Stimulated activated naive CD4-positive, alpha-beta T cell (primary cell): ENCODE measurements at places on chromosomes 4 and X.

- no peak for DNase-seq
Measured at GRCh38 chr4:27066591-27066990, 205.9 kb downstream of the STIM2 start.

GRCh38 chr4:86279293-86279960 lies 80.4 kb downstream of the MAPK10 start:
- DNase-seq, result no peak

DNA sequence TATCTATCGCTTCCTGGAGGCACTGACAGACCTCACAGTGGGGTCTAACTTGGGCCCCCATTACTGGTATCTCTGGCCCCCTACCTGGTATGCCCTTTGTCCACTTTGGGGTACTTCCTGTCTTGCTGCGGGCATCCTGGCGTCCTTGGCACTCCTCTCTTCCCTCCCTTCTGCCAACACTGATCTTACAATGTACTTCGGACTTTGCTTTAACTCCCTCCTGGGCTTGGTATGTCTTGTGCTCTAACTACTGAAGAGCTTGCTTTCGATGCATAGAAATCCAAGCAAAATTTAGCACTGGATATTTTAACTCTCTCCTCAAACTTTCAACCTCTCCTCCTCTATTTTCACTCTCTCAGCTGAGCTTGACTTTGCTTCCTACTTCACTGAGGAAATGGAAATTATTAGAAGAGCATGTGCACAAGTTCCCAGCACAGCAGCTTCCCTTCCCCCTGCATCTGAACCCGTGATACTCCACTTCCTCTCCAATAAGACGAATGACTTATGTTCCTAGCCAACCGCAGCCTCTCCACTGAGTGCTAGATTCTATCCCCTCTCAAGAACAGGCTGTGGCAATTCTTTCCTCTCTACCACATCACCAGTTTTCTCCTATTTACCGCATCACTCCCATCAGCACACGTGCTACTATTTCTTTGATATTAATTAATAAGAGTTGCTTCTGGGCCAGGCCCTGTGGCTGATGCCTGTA lies 52.9 kb downstream of the SUPT20HL2 start:
- DNase-seq, result no peak

GRCh38 chrX:46040001-46040400 lies 505.2 kb downstream of the ZNF674 start:
- no peak for DNase-seq

- no peak for DNase-seq
Measured at GRCh38 chr4:78691971-78692821, 84.0 kb upstream of the BMP2K start.

DNA sequence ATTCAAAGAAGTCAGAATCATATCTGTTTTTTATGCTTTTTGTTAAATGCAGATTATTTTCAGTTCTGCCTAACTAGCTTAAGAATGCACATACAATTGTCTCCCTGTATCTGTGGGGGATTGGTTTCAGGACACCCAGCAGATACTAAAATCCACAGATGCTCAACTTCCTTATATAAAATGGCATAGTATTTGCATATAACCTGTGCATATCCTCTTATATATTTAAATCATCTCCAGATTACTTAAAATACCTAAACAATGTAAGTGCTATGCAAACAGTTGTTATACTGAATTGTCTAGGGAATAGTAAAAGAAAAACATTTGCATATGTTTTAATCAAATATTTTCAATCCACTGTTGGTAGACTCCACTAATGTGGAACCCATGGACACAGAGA lies 279.4 kb downstream of the TMA16 start:
- no peak for DNase-seq

DNA sequence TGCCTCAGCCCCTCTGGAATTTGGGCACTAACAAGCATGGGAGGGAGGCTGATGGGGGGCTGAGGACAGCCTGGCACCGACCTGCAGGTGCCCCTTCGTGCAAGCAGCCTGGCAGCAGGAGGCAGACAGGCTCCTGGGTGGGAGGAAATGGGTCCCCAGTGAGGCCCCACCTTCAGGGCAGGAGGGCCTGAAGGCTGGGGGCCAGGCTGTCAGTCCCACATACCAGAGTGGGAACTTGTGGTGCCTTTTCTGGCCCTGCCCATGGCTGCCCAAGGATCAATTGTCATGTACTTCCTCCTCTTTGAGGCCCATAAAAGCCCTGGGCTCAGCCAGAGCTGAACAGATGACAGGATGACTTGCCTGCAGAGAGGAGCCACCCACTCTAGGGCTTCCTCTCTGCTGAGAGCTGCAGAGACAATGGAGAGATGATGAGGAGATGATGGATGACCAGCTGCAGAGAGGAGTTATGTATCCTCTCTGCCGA lies 141.0 kb downstream of the PDHA2 start:
- no peak for DNase-seq

GRCh38 chr4:140874056-140874455 lies 117.9 kb upstream of the TBC1D9 start:
- no peak for DNase-seq

- DNase-seq, result no peak
Measured at GRCh38 chr4:185520119-185520518, 15.2 kb downstream of the PDLIM3 start.

DNA sequence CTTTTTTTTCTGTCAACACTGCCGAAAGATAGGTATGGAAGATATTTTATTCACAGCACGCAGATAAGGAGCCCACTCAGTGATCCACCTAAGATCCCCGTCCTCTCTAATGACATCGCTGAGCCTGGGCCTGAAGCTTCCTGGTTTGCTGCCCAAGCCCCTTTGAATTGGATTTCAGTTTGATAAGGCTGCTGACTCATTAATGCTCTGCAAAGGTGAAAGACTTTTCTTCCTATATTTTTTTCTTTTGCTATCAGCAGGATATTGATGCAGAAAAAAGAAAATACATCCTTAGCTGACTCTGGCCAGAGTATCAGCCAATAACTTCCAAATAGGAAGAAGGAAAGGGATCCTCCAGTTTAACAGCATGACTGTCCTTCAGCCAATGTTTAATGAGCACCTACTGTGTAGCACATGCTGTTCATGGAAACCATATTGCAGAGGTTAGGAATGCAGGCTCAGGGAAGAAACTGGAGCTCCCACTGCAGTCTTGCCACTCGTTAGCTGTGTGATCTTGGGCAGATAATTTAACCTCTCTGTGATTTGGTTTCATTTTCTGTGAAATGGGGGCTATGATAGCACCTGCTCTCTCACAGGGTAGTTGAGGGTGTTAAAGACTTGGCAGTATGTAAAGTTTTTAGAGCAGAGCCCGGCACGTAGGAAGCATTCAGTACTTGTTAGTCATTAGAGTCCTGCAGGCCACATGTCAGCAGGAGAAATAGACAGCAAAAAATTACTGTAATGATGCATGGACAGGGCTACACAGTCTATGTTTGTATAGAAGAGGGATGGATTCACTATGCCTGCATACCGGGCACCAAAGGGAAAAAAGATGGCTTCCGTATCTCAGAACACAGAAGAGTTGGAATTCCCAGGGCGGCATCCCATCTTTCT lies 39.3 kb downstream of the EVC start:
- no peak for DNase-seq

DNA sequence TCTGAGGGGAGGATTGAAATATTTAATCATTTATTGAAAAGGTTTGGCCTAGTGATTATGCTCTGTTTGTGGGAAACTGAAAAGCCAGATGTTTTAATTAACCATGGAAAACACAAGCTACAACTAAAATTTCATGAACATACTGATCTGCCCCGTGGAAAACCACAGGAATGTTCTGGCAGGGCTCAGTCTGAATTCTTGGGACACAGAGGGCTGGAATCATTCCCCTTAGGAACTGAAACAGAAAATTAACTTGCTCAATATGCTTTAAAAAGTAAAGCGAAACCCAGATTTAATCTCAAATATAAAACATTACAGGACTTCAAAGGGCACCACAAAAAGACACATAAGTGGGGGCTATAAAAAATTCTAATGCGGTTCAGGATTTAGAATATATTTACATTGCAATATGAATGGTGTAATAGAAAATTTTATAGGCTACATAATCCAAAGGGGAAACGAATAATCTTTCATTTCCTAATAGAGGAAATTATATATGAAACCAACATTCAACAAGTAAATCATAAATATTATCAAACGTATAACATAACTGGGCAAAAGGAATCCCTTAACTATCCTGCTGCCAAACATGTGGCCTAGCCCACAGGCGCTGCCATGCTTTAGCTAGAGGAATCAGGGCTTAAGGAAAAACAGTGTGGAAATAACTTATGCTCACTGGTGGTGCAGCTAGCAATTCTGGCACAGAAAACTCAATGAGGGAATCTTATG lies 70.9 kb downstream of the APBB2 start:
- no peak for DNase-seq

DNA sequence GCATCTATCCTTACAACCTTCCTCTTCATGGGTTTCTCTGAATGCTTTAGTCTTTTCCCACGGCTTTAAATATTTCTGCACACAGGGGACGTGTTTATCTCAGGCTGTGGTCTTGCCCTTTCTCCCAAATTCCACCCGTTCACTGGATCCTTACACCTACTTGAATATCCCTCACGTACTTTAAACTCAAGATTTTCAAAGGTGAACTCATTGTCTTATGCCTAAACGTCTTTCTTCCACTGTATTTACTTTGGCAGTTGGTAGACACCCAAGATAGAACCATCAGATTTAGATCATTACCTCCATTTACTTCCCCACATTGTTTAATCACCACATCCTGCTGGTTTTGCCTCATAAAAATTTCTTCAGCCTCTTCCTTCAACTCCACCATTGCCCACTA lies 269.2 kb downstream of the CBLL2 start:
- DNase-seq, result no peak

DNA sequence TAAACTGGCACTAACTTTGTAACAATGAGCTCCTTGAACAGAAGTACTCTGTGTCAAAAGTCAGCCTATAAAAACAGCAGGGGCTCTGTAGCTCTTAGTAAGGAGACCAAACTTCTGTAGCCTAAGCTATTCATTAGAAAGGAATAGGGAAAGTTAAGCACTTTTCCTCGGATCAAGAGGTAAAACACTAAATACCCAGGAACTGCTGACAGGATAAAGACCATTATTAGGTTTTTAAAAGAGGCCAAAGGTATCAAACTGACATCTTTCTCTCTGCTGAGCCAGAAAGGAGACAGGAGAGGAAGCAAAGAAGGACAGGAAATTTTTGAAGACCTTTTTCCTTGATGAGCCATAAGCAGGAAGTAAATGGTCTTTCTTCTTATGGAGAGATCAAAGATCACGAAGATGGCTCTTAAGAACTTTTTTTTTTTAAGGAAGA lies 31.9 kb downstream of the ANAPC10 start:
- no peak for DNase-seq

DNA sequence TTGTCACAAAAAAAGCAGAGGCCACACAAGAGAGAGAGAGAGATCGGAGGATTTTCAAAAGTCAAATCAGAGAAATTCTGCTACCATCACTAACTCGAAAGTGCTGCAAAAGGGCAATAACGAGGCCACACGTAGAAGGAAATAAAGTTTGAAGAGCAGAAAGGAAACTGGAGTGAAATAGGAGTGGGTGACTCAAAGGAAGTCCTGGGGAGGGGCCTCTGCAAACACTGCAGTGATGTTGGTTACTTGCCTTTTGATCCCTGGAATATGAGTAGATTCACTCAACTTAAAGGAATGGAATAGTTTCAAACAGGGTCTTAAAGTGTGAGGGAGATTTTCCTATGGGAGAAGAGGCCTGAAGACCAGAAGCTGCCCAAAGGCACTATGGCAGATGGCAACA lies 663.4 kb upstream of the LCORL start:
- no peak for DNase-seq

- DNase-seq, result peak; percentile 10
Measured at GRCh38 chr4:38489924-38490639, 173.9 kb upstream of the KLF3 start.

GRCh38 chr4:39699687-39700409 lies 1.9 kb downstream of the UBE2K start:
- no peak for DNase-seq

DNA sequence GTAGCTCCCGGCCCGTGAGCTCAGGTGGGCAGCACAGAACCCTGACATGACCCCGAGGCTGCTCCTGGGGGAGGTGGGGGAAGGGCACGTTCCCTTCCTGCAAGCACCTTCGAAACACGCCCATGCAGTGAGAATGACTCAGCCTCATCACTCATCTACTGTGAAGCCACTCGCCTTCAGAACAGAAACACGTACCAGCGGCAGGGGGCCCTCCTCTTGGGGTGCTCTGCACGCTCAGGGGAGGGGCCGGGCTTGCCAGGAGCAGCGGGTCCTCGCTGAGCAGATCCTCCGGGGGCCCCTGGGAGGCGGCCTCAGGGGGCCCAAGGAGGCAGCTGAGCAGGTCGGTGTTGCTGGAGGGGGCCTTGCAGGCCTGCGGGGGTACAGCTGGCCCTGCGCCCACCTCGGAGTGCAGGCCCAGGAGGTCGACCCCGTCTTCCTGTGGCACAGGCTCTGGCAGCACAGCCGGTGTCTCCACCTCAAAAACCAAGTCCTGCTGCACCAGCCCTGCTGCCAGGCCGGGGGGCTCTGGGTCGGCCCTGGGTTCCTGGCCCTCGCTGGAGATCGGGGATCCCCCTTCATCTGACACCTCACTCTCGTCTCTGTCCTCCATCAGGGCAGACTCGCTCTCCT lies 40.9 kb upstream of the CPLX1 start:
- DNase-seq, result no peak
